GM23248 (cell line): ENCODE measurements at places on chromosomes 1 and 21. TPM values are rescaled to one million over a fixed set of nuclear protein-coding genes. Genes with fewer than 3 reads are reported as not detected.
A peak's percentile ranks its signal among the peaks of the same experiment; 100 is the strongest.

DNA sequence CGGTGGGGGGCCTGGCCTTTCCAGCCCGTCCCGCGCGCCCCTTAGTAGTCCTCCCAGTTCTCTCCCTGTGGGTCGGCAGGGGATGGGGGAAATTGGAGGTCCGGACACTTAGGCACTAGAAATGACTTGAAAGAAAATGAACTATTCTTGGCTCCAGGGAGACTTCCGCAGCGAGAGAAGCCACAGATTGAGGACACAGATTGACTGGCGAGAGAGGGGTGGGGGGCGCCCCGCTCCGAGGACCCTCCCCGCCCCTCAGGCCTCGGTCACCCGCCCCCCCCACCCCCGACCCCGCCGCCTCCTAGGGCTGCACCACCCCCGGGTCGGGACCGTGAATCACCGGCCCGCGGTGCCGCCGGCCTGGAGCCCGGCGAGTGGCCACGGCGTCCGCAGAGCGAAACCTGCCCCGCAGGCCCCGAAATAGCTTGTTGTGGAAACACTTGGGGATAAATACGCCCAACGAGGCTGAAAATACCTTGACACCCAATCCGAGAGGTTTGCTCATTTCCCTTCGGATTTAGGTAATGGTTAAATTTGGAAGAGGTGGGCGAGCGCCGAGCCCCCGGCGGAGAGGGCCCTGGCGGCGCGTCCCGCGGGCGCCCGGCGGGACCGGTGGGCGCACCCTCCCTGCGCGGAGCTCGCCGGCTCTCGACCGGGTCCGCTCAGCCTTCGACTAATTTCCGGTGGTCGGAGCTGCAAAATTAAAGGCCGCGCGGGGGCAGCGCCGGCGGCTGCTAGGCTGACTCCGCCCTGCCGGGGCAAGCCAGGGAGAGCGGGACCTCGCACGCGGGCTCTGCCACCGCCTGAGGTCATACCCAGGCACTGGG lies at the start of gene GFI1:
GFI1 (minus strand) TSS at position 675 of the 827 bp plus-strand sequence. CDS start 3,438 bp downstream, outside the sequence.
- peak; percentile 62 for DNase-seq
- no peak within 1 kb of the TSS for H3K27ac ChIP-seq
- peaks cover 9% of the 10 kb centered on the region; the same call in 1 of the 2 replicates for H3K4me1 ChIP-seq
- peaks cover 75% of the 10 kb centered on the region for H3K27me3 ChIP-seq
- peak within 1 kb of the TSS; percentile 64 for H3K4me3 ChIP-seq
- H3K36me3 ChIP-seq: no peaks in the 10 kb centered on the region

DNA sequence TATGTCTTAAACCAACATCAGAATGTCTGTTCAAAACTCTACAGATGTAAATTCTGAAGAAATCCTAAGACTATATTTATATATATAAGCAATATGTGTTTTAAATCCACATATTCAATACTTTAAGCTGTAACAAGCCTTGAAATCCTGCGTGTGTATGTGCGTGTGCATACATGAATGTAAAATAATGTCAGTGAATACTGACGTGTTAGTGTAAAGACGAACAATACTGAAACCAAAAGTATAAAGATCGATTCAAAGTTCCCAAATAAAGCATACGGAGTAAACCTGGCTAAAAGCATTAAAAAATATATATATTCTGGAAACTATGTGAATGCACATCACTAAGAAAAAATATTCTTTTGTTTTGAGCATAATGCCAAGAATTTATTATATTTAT lies 668.6 kb upstream of the NCAM2 start:
- H3K4me1 ChIP-seq: no peaks in the 10 kb centered on the region
- H3K27me3 ChIP-seq: no peaks in the 10 kb centered on the region
- no peaks in the 10 kb centered on the region for H3K36me3 ChIP-seq

DNA sequence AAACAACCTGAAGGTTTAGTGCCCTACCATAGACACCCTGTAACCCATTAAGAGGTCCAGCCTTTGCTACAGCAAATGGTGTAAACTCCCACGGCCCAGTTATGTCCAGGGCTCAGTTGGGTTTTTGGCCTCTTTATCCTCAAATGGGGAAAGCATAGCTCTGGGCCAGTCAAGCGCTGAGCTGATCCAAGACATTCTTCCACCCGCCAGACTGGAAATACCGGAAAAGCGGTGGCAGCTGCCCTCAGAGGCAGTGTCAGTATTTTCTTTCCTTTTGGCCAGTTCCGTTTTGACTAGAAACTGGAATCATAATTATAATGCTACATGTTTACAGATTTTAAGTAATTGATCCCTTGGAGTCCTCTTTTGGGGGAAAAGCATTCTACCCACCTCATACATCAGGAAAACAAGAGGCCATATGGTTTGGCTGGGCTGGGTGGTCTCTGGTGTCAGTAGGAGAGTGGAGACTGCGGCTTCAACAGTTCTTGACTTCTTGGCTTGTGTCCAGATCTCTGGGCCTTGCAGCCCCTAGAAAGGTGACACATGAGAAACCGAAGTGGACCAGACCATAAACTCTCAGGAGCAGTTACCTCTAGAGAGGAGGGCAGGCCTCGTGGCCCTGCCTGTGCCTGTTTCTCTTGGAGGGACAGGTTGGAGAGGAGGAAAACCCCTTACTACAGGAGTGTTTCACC lies 30.2 kb upstream of the CLDN14 start:
- H3K27me3 ChIP-seq: no peaks in the 10 kb centered on the region; the same call in 1 of the 2 replicates
- H3K36me3 ChIP-seq: no peaks in the 10 kb centered on the region
- DNase-seq: no peak
- H3K4me1 ChIP-seq: 0 out of 2 replicates have a peak, but pooled peaks cover 4% of the 10 kb centered on the region
- H3K4me3 ChIP-seq: no peak overlapping the region

- DNase-seq: no peak
- H3K4me1 ChIP-seq: no peaks in the 10 kb centered on the region
- no peak overlapping the region for H3K27ac ChIP-seq
- H3K4me3 ChIP-seq: no peak overlapping the region
- H3K36me3 ChIP-seq: no peaks in the 10 kb centered on the region
- H3K27me3 ChIP-seq: no peaks in the 10 kb centered on the region; the same call in 1 of the 2 replicates
Measured at GRCh38 chr1:31183126-31183525, 56.6 kb downstream of the NKAIN1 start.

DNA sequence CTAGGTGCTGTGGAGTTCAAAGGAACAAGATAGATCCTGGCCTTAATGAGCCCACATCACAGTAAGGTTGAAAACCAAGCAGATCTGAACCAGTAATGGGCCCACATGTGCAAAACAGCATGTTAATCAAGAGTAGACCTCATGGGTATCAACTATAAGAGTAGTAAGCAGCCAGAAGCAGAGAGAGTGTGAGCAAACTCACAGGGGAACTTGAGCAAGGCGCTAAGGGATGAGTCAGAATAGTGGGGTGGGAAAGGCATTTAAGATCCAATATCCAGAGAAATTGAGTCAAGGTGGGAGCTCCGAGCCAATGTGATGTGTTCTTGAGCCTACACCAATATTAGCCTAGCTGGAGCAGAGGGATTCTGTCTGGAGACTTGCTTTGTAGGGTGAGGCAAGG lies 52.4 kb upstream of the GJA5 start:
- H3K4me3 ChIP-seq: no peak overlapping the region
- no peaks in the 10 kb centered on the region for H3K4me1 ChIP-seq
- H3K36me3 ChIP-seq: no peaks in the 10 kb centered on the region
- no peak overlapping the region for H3K27ac ChIP-seq

GRCh38 chr1:16082283-16083038 lies 9.0 kb upstream of the FAM131C start:
- no peaks in the 10 kb centered on the region for H3K36me3 ChIP-seq
- no peak overlapping the region for H3K27ac ChIP-seq
- H3K4me3 ChIP-seq: no peak overlapping the region
- DNase-seq: peak; percentile 73
- no peaks in the 10 kb centered on the region for H3K4me1 ChIP-seq

DNA sequence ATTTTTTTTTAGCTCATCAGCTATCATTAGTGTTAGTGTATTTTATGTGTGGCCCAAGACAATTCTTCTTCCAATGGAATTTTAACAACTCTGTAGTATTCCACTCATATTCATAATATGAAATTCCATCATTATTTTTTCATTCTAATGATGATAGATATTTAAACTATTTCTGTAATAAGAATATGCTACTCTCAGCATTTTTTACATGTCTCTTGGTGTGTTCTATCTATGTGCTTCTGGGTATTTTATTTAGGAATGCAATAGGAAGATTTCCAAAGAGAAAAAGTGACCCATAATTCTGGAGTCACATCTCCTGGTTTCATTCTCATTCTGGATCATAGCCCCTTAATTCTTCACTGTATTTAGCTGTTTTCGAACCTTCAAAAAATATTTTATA lies 109.5 kb downstream of the LRRC53 start:
- H3K4me3 ChIP-seq: no peak overlapping the region
- DNase-seq: no peak

DNA sequence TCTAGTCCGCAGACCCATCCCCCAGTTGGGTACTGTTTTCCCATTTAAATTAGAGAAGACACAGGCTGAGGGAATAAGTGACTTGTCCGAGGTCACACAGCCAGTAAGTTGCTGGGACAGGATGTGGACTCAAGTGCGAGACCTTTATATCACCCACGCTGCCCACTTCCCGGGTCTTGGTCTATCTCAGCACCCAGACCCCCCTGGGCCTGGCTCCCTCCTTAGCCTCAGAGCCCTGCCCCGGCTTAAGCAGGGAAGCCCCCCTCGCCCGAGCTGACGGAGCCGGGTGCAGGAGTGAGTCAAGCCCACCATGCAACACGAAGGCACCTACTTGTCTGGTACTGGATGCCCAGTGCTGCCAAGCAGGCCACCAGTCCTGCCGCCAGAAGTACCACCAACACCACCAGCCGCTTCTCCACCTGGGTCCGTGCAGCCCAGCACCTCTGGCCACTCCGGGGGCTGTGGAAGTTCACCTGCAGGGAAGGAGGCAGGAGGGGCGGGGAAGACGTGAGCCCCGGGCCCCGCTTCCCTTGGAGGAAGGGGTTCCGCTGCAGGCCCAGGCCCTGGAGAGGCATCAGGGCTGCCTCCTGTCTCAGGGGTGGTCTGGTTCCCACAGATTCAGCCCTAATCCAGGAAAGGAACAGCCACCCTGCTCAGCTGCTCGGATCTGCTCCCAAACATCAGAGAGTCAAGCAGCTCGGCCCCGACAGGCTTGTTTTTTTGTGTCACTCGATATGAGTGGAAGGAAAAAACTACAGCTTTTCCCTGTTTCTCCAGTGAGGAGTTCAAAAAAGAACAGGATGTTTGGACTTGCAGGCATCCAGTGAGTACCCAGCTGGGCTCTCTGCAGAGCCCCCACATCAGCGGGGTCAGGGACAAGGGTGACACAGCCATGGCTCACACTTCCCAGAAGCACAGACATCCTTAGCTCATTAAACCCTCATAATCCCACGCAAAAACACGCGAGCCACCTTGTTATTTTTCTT lies 11.1 kb downstream of the ECE1 start:
- H3K4me1 ChIP-seq: peaks cover 20% of the 10 kb centered on the region
- H3K36me3 ChIP-seq: peaks cover 8% of the 10 kb centered on the region
- no peak overlapping the region for H3K4me3 ChIP-seq
- H3K27ac ChIP-seq: peak overlapping the region; percentile 81
- no peaks in the 10 kb centered on the region for H3K27me3 ChIP-seq

GRCh38 chr1:198096390-198096789 lies 60.4 kb upstream of the NEK7 start:
- no peak overlapping the region for H3K27ac ChIP-seq
- no peaks in the 10 kb centered on the region for H3K27me3 ChIP-seq
- H3K36me3 ChIP-seq: no peaks in the 10 kb centered on the region

DNA sequence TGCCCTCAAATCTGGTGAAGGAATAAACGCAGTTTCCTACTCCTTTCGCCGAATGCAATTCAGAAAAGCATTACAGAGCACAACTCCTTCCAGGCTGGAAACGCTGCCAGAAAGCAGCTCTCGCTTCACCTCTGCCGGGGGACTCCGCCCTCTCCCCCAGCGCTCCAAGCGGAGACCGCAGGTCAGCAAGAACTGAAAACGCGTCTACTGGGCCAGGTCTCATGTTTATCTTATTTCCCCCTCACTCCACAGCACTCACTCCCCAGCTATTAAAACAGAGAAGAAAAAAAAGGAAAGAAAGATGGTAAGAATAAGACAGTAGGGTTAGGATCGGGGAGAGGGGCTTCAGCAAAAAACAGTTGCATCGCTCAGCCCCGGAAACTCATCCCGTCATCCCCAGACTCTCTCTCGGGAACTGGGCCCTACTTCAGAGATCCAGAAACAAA lies 833 bp upstream of the RCOR3 start:
- peaks cover 11% of the 10 kb centered on the region for H3K4me1 ChIP-seq
- no peaks in the 10 kb centered on the region for H3K27me3 ChIP-seq
- 0 out of 2 replicates have a peak, but pooled peaks cover 4% of the 10 kb centered on the region for H3K36me3 ChIP-seq
- H3K4me3 ChIP-seq: peak overlapping the region; percentile 77
- peak; percentile 88 for DNase-seq

GRCh38 chr1:168686666-168687065 lies 42.3 kb downstream of the DPT start:
- no peaks in the 10 kb centered on the region for H3K36me3 ChIP-seq
- peaks cover 10% of the 10 kb centered on the region for H3K4me1 ChIP-seq
- no peak for DNase-seq

GRCh38 chr1:102365071-102365470 lies 368.3 kb upstream of the OLFM3 start:
- H3K27me3 ChIP-seq: no peaks in the 10 kb centered on the region
- no peak for DNase-seq
- no peaks in the 10 kb centered on the region for H3K36me3 ChIP-seq
- H3K27ac ChIP-seq: no peak overlapping the region
- no peak overlapping the region for H3K4me3 ChIP-seq
- H3K4me1 ChIP-seq: no peaks in the 10 kb centered on the region

SLC39A1 gene
- total RNA-seq: 120 and 141 TPM in 2 replicates

CA14 gene
- not detected in 2 replicates for total RNA-seq

TIE1 gene
- total RNA-seq: not detected in 2 replicates
